Fibroblast of skin of scalp (primary cell): ENCODE measurements at places on chromosomes 3 and 15.
A peak's percentile ranks its signal among the peaks of the same experiment; 100 is the strongest.

DNA sequence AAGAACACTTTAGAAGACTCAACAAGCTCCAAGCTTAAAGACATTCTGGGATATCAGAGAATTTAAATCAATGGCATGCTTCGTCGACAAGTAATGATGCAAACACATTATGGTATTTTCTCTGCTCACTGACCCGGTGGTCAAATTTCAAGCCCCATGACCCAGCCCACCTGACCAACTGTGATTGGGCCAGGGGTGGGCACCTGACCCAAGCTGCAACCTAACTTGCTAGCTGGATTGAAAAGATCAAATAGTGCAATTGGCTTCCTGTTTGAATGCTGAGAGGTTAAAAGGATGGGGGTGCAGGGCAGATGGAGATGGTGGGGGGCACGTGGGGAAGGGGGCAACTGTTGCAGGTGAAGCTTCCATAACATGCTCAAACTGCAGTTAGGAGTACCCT, 250.4 kb downstream of the CLSTN2 start:
- DNase-seq = no peak

GRCh38 chr3:24810881-24811280, 316.2 kb upstream of the THRB start:
- DNase-seq = no peak

DNA sequence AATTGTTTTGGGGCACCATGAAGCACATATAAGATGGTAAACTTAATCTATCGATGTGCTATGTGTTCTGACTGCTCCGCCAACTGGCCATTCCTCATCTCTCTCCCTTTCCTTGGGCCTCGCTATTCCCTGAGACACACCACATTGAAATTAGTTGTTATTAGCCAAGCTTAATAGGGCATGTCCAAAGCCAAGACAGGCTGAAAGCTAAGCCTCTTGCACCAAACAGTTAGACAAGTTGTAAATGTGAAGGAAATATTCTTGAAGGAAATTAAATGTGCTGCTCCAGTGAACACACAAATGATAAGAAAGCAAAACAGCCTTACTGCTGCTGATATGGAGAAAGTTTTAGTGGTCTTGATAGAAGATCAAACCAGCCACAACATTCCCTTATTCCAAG, 39.3 kb downstream of the C2CD4A start:
- no peak for DNase-seq

- no peak for DNase-seq
Measured at GRCh38 chr3:173103469-173103868, 37.6 kb downstream of the SPATA16 start.

DNA sequence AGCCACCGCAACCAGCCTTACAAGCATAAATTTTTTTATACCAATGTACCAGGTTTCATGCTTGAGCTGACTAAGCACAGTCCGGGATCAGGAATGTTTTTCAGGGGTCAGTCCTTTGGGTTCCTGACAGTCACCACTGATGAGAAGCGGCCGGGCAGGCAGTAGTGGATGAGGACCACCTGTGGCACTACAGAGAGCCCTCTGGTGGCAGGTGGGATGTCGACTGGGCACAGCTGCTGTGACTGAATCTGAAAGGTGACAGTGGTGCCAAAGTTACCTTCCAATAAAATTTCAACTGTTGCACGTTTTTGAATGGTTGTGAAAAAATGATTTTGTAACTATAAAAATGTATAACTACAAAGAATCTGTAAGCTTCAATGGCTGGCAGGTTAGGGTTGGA, 34.0 kb downstream of the TPRA1 start:
- DNase-seq = no peak

- DNase-seq = peak; percentile 42
Measured at GRCh38 chr15:66456211-66456610, 41.4 kb downstream of the SNAPC5 start.

DNA sequence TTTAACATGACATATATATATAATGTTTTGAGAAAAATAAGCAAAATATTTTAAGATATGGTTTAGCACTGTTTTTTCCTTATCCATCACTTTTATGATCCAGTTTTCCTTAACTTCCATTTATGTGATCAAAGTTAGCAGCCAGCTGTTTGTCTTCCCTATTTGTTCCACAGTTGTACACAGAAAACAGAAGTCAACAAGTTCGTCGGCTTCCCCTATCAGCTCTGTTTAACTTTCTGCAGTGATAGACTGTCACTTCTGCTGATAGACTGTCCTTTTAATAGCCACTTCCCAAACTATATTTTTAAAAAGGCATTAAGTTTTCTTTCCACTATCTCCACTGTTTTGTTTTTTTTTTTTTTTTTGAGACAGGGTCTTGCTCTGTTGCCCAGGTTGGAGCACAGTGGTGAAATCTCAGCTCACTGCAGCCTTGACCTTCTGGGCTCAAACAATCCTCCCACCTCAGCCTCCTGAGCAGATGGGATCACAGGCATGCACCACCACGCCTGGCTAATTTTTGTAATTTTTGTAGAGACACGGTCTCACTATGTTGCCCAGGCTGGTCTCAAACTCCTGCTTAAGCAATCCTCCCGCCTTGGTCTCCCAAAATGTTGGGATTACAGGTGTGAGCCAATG, 7.2 kb downstream of the FSD2 start:
- DNase-seq = no peak

DNA sequence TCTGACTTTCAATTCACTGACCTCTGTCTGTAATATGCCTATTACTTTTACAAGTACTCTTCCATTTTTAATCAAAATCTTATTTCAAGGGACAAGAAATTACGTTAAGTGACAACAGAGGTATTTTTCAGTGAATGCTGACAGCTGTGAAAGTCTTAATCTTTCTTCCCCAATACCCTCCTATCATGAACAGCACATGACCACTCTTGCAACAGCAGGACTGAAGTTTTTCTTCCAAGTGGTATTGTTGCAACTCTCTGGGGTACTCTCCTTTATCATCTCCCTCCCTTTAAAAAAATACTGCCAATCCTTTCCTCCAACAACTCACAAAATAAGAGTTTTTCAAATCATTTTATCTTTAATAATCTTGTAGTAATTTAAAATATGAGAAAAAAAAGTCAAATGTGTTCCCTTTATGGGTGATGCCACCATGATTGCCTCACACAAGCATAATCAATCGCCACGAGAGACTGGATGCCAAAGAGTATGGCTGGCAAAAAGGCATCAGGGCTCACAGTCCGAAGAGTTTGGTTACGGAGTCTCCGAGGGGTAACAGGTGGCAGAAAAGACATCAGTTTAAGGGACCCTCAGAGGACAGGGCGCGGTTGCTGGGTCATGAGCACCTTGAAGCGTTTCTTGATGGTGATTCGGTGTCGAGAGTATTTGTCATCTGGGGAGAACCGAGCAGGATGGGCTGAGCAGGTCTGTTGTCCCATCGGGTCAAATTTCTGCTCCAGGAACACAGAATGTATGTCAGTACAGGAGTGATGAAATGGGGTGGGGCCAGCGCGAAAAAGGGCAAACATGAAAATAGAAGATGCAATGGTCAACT, 1.3 kb downstream of the NOP10 start:
- no peak for DNase-seq

DNA sequence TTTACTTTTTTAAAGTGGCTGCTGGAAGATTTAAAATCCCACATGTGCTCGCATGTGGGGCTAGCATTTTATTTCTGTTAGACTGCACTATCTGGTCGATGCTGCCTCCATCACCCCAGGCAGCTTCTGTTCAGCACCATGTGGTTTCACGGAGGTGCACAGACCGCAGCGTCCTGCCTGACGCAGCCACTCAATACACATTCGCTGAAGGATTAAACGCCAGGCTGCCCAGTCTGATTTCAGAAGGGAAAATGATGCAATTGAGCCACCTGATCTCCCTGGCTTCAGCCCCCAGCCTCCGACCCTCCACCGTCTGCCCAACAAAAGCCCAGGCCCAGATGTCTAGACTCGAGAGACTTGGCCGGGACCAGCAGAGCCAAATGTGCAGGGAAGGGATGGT, 84.5 kb downstream of the MEGF11 start:
- DNase-seq = no peak

DNA sequence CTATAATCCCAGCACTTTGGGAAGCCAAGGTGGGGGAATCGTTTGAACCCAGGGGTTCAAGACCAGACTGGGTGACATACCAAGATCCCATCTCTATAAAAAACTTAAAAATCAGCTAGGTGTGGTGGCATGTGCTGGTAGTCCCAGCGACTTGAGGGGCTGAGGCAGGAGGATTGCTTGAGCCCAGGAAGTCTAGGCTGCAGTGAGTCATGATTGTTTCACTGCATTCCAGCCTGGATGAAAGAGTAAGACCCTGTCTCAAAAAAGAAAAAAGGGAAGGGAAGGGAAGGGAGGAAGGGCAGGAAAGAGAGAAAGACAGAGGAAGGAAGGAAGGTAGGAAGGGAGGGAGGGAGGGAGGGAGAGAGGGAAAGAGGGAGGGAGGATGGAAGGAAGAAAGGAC, 133.7 kb upstream of the LRRN1 start:
- peak; percentile 37 for DNase-seq

- no peak for DNase-seq
Measured at GRCh38 chr15:38454696-38455090, 766 bp downstream of the FAM98B start.

- no peak for DNase-seq
Measured at GRCh38 chr3:143478115-143478693, 358.6 kb downstream of the CHST2 start.

DNA sequence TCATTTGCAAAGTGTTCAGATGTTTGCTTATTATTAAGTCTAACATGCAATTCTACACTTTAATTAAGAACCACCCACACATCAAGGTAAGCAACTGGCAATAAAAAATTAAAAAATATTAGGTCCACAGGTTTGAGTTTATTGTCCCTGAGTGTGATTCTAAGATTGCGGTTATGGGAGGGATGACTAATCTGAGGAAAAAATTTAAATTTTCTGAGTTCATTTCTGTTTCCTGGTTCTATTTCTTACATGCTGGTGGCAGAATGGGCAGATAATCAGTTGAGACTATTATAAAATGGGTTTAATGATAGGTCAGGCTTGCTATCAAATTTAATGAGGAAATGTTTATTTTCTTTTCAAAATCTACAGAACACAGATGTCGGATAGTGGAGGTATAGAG, 105.9 kb downstream of the TP63 start:
- DNase-seq = no peak

- DNase-seq = peak; percentile 58
Measured at GRCh38 chr3:105537371-105538080, 170.8 kb downstream of the ALCAM start.

DNA sequence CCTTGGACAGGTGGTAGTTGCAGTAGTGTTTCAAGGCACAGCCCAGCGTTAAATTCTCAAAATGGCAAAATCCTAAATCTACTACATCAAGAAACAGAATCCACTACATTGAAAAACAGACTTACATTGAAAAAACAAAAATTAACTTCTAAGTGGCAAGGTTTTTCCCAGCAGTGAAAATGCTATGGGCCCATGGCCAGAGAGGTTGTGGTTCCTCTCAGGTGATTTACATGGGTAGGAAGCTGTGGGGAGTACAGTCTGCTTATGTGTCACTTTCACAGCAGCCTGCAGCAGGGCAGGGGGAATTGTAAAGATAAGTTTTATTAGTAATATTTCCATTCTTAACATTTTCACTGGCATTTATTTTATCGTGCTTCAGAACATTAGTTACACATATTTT, 24.9 kb downstream of the TTC14 start:
- no peak for DNase-seq

DNA sequence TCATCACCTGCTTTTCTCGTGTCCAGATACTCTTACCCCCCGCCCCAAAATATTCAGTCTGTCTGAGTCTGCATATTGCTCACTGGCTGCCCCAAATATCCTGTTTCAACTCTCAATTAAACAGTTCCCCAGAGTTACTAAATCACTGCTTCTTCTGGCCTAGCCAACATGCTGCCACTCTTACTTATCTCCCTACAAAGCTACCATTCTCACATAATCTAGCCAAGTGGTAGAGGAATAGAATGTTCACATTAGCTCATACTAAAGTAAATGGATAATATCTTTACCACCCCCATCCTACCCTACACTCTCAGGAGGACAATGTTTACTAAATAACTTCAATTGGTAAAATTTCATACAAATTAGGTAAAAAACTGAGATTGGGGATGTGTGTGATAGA, 77.8 kb downstream of the NR1I2 start:
- DNase-seq = no peak

DNA sequence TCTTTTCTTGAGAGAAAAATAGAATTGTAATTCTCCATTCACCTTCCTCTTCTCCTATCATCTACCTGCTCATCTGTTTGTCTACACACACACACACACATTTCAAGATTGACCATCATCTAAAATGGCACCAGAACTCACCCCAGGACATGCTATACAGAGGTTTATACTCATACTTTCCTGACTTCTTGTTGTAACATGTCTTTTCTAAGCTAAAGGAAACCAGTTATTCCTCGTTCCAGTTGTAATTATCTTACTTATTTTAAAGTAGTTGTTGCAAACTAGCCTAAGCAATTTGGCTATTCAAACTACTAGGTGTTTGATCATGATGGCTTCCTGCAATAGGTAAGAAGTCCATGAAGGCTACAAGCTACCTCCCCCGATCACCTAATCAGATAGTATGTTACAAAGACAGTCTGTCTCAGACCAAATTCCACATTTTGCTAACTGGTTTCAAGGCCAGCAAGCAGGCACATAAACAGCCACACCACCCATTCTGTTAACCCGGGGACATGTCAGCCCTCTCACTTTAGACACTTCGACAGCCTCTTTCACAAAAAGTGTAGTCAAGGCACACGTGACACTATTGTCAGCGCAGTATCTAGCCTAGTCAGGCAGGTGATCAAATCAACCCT, 189.7 kb downstream of the SHQ1 start:
- DNase-seq = no peak

- no peak for DNase-seq
Measured at GRCh38 chr3:121924734-121925133, 30.5 kb downstream of the SLC15A2 start.

DNA sequence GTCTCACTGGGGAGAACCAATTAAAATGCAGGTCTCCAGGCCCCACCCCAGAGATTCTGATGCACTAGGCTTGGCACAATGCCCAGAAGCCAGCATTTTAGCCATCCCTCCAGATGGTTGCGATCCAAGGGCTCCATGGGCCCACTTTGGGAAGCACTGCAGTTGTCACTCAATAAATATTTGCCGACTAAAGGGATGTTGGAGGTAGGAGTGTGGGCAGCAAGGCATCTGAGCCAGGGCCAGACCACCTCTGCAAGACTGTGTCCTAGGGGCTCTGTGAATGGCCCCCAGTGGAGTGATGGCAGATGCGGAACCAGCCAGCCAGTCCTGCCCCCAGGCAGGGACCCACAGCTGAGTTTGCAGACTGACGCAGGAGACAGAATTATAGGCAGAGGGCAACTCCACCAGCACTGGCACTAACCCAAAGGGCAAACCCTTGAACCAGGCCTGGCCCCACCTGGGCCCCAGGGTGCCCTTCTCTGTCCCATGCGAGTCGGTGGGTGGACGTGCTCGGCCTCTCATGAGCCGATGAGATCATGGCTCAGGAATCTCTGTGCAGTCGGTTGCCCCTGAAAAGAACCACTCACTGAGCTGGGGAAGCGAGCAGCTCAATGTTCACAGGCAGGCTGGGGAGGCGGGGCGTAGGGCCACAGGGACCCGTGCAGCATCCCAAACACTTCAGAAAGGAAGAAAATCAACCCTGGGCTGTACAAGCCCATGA, 49.7 kb downstream of the SEMA5B start:
- peak; percentile 86 for DNase-seq
